ENCODE measurements at places on chromosomes 5 and 9.

DNA sequence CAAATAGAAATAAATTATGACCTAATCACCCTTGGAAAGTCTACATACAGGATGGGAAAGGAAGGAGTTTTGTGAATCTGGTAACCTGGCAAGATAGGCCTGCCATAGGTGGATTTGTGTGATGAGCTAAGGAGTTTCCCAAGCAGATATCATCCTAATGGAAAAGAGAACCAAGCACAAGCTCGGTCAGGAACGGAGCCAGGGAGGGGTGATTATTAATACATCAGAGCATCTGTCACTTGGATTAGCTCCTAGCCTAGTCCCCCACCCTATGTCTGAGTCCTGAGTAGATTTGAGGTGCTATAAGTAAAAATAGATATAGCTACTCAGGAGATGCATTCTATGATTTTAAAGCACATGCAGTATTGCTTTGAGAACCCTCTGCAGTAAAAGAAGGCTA is 57.3 kb upstream of the SMARCA2 start:
- no peak for DNase-seq

DNA sequence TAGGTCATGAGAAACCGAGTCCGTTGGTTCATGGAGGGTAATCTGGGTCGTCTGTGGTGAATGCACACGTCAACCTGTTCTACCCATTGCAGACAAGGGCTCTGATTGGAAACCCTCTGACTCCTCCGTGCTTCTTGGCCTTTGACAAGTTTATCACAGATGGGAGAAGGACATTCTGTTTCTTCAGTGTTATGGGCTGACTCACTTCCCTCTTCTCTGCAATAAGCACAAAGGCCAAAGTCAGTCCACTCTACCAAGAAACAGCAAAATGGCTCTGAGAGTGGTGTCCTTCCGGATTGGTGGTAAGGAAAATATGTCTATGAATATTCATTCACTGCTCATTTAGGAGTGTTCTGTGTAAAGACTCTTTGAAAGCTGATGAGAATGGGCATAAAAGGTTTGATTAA is 89.3 kb downstream of the FEM1C start:
- DNase-seq: peak; percentile 100

DNA sequence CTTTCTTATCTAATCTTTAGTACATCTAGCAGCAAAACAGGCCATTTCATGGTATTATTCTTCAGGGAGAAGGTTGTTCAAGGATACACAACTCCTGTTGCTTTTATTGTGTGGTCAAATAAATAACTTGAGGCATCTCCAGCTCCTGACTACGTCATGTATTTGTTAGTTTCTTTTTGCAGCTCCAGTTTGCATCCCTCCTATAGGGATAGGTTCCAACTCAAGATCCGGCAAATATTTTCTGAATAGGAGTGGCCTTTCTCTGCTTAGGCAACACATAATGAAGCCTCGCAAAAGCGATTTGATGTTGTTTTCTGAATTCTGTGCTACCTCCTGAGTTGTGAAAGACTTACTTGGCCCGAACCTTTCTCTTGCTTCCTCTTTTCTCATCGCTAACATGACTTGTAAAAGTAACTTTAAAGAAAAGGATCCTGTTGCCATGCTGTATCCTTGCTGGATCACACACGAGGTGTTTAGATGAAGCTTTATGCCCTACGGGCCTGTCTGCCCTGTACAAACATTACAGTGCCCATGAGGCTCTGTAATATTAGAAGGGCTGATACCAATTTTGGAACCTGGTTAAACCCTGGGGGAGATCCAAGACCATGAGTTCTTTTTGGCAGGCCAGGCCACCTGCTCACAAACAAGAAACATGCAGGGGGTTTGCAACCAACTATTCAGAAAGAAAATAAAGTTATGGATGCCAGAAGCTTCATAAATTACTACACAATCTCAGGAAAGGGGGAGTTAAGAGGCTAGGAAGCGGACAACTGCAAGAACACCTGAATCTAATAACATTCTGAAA is 149.8 kb upstream of the FGF10 start:
- DNase-seq: peak; percentile 95

DNA sequence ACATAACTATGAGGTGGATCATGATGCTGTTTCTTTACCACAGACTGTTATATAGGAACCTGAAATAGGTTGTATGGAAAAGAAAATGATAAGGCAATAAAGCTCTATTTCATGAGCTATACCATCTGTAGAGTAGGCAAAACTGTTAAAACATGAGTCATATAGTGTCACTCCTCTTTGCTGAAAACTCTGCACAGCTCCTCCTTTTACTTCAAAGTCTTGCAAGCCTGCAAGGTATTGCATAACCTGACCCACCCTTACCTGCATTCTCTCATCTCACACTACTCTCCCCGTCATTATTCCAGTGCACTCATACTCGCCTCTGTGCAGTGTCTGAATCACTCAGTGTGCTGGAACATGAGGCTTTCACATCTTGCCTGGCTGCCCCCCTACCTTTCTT is 790.1 kb downstream of the EFNA5 start:
- DNase-seq: no peak

DNA sequence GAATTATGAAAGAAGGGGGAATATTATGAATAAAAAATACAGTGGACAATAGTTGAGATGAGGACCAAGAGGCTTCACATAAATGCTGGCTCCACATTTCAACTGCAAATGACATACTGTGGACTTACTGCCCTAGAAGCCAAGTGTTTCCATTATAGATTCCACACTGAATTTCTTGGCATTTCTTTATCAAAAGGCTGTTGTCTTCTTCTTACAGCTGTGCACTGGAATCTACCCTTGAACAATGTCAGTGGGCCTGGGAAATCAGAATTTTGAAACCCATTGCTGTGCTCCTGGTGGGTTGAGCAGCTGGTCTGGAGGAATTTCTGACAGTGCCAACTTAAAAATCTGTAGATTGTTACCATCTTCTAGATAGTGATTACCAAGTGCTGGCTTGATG is 49.9 kb downstream of the TNC start:
- no peak for DNase-seq

DNA sequence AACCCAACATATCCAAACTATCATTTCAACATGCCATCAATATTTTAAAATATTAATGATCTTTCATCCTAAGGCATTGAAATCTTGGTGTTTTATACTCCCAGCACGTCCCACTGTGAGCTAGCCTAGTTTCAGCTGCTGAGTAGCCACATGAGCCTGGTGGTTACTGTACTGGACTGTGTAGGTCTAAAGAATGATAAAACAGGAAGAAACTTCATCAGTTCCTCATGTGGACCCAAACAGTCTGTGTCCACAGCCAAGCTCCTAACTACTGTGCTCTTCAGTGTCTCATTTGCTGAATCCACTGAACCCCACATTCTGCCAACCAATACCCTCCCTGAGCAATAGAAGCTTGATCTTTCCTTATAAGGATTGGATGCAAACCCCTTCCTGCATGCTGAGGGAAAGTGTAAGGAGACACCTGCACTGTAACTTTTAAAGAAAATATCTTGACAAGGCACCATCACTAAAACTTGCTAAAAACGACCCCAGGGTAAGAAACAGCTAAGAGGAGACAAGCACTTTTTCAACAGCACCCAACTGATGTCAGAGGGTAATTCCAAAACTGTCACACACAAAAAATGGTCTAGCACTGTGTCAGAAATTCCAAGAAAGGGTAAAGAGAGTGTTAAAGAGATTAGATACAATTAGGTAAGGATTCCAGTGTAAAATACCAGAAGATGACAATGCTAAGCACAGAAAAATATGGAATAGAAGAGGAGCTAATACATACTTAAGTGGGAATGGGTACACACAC is 126.9 kb downstream of the SPOCK1 start:
- DNase-seq: no peak

- DNase-seq: no peak
Observed at GRCh38 chr5:56673171-56673570, 142.2 kb upstream of the MAP3K1 start.

DNA sequence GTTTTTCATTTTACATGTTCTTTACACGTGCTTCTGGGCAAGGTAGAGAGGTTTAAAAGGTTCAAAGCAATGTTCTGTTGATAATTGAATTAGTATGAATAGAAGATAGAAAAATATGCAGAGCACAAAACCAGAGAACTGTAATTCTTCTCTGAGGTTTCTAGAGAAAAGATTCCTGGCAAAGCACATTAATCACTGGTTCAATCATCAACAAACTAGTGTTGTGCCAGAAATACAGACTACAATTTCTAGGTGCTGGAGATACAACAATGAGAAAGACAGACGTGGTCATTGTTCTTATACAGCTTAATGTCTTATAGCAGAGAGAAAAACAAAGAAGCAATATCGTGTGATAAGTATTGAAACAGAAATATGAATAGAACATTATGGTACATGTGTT is 25.5 kb downstream of the MEGF9 start:
- DNase-seq: peak; percentile 14

- no peak for DNase-seq
Observed at GRCh38 chr5:32343058-32343672, 30.4 kb upstream of the MTMR12 start.

DNA sequence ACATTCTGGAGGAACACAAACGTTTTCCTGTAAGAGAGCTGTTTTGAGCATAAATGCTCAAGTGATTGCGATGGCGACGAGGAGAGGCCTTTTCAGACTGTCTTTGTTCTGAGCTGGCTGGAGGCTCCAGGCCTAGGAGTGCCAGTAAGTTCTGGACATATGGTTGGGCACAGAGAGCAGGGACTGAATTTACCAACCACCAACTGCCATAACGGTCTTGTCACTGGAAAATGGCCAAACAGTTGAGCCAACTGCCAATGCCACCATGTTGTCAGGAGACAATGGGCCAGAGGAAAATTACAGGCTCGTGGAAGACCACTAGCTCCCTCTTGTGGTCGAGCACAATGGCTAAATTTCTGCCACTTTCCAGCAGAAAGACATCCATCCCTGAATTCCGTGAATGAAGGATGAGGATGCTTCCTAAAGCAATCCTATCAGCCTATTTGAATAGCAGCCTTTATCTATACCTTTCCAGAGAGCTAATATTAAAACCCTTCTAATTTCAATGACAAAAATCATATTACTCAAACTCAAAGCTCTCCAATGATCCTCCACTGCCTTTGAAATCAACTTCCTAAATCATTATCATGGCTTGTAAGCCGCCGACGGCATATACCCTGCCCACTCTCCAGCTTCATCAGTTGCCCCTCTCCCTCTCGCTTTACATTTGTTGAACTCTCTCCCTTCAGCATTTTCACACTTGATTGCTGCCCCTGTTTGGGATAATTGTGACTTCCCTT is 66.9 kb upstream of the GLIS3 start:
- DNase-seq: peak; percentile 49

GRCh38 chr5:119532637-119533036 is 80.3 kb downstream of the HSD17B4 start:
- peak; percentile 11 for DNase-seq

DNA sequence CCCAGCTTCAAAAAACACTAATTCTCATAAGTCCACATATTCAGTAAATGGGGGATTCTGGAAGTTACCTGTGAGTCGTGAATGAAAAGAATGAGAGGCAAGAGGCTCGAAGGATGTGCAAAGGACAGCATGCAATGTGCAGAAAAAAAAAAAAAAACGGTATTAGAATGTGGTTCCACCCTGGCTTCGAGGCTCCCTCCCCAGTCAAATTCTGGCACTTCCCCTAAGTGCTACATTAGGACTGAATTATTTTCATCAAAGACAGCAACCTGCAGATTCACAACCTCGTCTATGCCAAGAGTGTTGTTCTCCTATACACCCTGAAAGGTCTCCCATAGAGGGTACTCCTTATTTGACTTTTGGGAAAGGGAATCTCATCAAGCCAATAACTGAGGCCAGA is 16.5 kb downstream of the CAPSL start:
- DNase-seq: no peak

DNA sequence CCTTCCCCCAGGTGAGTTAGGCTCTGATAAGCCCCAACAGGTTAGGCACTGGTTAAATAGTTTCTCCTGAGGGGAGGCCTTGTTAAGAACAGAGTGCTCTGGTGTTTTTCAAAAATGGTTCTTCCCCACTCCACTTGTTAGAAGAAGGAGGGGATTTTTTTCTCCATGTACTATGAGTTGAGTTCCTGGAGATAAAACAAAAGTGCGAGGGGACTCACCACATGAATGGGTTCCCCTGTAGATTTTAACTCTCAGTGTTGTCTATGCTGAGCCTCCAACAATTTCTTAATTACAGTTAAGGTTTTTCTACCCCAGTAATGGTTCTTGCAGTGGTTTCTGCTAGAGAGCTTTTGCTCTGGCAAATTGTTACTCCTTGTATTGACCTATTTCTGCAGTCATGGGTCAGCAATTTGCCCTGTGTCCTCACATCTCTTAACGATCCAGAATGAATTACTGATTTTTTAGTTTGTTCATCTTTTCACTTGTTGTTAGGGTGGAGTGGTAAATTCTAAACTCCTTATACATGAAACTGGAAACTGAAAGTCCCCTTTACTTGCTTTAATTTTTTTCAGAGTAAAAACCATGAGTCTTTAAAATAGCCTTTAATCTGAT is 44.4 kb downstream of the SCAMP1 start:
- no peak for DNase-seq

DNA sequence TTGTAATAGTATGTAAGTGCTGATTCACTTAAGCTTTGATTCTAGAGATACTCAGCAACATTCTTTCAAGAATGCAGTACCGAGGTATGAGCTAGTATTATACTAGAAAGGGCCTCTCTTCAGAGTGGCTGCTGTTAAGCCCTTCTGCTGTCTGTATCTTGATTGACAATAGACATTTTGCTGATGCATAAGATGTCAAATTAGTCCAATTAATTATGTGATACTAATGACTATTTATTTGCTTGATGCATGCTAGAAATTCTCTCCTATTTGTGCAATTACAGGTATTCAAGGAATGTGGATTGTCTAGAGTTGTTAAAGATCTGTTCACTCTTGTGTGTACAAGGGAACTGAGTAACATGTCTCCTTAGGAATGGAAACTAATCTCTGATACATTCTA is 92.3 kb upstream of the PTGER4 start:
- DNase-seq: peak; percentile 7

- DNase-seq: peak; percentile 86
Observed at GRCh38 chr9:22037954-22038690, 29.0 kb upstream of the CDKN2B start.

DNA sequence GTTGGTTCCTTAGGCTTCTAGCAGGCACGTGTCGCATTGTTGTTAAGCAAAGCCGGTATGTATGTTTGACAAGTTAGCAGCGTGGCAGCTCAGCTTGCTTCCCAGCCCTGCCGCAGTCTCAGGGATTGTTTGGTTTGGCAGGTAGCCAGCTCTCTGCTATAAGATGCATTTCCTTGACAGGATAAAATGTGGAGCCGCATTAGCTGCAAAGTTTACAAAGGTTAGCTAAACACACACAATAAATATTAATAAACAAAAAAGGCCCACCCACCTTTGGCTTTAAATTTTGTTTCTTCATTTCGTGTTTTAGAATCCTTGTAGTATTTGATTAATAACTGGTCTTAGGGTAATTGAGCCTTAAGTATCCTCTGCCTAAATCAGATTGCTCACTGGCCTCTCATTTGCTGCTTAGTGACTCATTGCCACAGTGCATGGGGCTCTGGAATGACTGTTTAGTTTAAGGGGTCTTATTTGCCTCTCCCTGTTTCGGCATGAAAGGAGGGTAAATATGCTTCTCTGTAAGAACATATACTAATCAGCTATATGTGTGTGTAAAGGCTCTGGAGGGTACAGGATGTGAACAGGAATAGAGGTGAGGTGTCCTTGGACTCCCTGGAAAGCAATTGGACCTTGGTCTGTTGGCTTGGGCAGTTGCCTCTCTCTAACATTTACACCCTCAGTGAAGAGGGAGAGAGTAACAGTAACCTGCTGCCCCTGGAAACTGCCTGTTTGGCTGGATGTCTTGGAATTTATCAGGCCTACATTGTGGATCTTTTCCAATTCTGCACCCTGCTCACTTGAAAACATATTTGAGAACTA is 122.0 kb downstream of the GDNF start:
- peak; percentile 85 for DNase-seq

GRCh38 chr5:72860499-72860898 is 44.0 kb downstream of the TNPO1 start:
- peak; percentile 81 for DNase-seq

All from amniotic epithelial cell (primary cell).